SK-N-SH (cell line): ENCODE measurements at places on chromosomes 1 and 21. TPM values are rescaled to one million over a fixed set of nuclear protein-coding genes. Genes with fewer than 3 reads are reported as not detected.

The MAN1C1 gene
- polyA plus RNA-seq: 0.20 and 0.26 TPM in 2 replicates

The UQCRH gene
- 971 and 1,411 TPM in 2 replicates for polyA plus RNA-seq

The A3GALT2 gene
- polyA plus RNA-seq: 0.07 TPM in 1 of 2 replicates, not detected in the other

The SPRR2B gene
- not detected in 2 replicates for polyA plus RNA-seq

The CFHR4 gene
- 0.03 TPM in 1 of 2 replicates, not detected in the other for polyA plus RNA-seq

The DAP3 gene
- 115 and 136 TPM in 2 replicates for polyA plus RNA-seq

The C1orf210 gene
- polyA plus RNA-seq: not detected in 2 replicates
